ENCODE measurements at places on chromosomes 1 and 21.

GRCh38 chr1:200180821-200181220, 153.3 kb downstream of the NR5A2 start:
- peak; percentile 63 for DNase-seq

DNA sequence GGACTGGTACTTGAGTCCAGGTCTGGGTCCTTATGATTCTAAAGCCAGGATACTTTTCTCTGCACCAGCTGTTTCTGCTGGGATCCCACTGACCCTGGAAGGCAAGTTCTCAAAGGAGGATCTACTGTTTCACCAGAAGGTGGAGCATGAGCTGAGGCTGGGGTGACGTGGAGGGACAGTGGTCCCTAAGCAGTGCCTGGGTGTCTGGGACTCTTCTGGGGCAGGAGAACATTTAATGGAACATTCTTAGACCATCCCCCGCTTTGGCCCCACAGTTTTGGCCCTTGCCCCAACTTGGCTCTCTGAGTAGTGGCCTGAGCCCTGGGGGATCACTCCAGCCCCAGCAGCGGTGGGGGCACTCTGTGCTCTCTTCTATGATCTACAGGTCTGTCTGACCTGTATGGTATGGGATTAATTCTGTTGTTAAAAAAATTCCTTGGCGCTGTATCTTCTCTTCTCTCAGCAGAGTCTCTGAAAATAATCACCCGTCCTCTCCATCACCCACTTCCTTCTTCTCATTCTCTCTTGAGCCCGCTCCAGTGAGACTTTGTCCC, 60.3 kb upstream of the CSF3R start:
- DNase-seq = no peak

DNA sequence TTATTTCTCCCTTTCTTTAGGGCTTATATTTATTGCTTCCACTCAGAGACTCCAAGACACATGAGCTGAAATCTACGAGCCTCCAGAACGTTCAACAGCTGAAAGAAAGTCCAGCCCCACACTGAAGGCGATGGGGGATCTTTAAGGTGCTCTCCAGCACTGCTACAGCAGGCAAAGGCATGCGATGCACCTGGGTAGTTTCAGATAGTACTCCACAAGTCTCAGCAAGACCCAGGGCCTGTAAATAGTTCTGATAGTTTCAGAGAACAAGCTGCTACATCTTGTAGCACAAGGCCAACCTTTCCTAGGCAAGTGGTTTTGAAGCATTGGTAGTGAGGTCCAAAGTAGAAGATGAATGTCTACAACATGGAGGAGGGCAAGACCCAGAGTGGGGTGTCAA, 2.2 kb upstream of the HSD3B1 start:
- no peak for DNase-seq

DNA sequence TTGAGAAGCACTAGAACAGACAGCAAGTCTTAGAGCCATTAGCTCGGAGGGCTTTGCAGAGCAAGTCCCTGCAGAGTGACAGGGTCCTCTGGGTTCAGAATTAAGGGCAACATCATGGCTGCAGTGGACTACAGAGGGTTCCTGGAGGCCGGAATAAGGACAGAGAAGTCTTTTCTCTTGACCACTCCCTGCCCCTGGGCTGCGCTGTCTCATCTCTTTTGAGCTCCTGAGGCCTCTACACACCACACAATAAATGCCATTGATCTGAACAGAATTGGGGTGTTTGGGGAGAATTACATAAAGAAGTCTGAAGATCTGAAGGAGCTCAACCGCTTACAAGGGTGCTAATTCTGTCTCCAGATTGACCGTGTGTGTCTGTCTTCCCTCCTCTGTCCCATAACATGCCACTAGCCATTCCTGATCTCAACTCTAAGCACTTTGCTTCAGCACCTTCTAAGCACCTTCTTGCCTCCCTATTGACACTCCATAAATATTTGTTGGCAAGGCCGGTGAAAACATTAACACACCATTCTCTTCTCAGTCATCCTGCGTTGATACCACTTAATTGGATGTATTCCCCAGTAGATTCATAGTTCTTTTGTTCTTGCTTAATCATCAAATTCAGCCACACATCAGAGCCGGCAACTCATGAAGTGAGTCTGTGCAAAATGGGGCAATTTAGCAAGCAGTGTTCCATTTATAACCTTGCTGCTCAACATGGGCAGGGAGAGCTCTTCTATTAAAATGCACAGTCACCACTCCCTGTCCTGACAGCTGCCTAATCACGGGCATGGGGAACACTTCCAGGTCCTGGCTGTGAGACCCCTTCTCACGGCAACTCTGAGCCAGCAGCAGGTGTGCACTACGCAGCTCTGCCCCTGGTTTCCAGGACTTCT, 49.7 kb downstream of the NMNAT2 start:
- no peak for DNase-seq

- DNase-seq = no peak
Measured at GRCh38 chr1:84090447-84091245, 53.4 kb upstream of the PRKACB start.

GRCh38 chr21:43275421-43276211, 106.8 kb downstream of the CRYAA start:
- DNase-seq = no peak

DNA sequence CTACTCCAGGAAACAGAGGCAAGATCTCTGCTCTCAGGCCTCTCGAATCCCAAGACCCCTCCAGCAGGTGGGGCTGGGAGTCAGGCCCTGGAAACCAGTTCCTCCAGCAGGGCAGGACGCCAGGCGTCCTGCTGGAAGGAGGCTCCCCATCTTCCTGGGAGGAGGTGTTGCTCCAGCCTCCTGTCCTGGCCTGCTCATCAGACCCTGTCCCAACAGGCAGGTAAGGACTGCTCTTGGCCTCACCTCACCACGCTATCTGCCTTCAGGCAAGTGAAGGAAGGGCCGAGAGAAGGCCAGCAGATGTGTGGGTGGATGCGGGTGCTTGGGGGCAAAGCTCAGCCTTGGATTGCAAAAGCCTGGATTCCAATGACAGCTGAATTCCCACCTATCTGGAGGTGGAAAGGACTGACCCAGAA, 82.9 kb downstream of the SSBP3 start:
- DNase-seq = no peak

GRCh38 chr1:225446595-225446960, 18.7 kb upstream of the LBR start:
- no peak for DNase-seq

DNA sequence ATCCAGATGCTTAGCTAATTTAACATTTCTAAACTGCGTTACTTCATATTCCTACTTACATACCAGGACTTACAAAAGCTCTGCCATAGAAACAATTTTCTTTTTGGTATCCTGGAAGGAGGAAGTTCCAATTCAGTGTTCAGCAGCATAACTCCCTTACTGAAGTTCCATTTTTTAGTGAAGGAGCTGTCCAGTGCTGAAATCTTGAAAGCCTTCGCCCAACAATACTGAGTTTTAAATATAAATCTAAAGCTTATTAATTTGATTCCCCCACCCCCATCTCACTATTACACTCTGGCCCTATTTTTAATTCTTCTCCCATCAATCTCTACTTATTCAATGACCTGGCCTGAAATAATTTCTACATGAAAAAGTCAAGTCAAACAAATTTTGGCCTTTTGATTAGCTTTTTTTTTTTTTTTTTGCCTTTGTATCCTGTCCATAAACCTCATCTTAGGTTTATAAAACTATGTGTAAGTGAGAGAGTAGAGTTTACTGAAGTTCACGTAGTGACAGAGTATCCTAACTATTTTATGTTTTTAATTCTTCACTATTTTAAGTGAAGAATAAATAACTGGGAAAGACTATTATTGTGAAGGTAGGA, 323.0 kb upstream of the PLD5 start:
- no peak for DNase-seq

DNA sequence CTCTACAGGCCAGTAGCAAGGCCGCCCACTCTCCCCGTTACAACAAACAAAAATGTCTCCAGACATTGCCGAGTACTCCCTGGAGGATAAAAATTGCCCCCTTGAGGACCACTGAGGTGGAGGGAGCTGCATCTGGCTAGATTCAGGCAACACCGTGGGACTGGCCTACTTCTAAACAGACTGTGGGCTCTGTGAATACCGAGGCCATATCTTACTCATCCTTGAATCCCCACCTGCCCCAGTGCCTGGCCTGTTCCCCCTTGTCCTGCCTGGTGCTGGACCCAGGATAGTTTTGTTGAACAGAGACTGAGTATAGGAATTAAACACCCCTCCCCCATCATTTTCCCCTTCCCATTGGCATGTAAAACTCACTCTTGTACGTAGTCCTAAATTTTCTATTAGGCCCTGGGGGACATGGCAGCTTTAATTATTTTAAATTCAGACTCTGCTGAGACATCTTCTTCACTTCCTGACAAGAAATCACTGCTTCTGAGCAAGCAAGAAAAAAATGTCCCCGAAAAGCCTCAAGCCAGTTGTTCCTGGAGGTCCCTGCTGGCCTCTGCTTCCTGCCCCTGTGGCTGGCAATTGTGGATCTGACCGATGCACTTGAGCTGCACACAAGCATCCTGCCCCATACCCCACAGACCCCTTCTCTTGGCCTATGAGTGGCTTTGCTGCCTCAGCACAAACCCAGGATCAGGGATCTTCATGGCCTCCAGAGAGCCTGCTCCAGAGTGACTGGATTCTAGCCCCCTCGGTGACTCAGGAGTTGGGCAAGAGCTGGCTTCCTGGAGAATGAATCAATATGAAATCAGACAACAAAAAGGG, 111.0 kb downstream of the ACTL8 start:
- peak; percentile 92 for DNase-seq

DNA sequence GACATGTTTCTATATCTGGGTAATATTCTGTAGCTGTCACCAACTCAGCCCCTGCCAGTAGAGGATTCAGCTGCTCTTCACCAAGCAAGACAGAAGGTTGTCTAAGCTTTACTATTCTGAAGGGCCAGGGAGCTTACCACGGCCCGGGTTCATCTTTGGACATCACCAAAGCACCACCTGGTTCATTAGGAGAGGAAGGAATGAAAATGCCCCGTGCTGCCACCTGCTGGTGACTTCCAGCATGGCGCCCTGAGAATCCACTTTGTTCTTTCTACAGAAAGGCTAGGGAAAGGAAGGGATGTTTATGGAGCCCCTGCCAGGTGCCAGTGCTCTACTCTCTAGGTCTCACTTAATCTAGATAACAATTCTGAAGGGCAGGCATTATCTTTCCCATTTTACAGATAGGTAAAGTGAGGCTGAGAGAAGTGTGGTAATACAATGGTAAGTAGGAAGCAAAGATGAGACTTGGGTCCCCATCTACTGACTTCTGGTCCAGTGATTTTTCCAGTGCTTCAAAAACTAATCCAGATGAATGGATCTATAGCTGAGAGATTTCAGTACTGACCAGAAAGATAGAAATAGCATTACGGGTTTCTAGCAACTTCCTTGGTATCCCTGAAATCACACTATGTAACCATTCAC, 79.5 kb downstream of the BEND5 start:
- DNase-seq = peak; percentile 16

GRCh38 chr21:33136847-33137502, 67.0 kb downstream of the OLIG1 start:
- no peak for DNase-seq

GRCh38 chr21:17688912-17689874, 76.5 kb upstream of the BTG3 start:
- DNase-seq = no peak

- DNase-seq = no peak
Measured at GRCh38 chr1:23784846-23785245, 6.1 kb upstream of the LYPLA2 start.

GRCh38 chr1:232459087-232459486, 170.8 kb downstream of the SIPA1L2 start:
- no peak for DNase-seq

DNA sequence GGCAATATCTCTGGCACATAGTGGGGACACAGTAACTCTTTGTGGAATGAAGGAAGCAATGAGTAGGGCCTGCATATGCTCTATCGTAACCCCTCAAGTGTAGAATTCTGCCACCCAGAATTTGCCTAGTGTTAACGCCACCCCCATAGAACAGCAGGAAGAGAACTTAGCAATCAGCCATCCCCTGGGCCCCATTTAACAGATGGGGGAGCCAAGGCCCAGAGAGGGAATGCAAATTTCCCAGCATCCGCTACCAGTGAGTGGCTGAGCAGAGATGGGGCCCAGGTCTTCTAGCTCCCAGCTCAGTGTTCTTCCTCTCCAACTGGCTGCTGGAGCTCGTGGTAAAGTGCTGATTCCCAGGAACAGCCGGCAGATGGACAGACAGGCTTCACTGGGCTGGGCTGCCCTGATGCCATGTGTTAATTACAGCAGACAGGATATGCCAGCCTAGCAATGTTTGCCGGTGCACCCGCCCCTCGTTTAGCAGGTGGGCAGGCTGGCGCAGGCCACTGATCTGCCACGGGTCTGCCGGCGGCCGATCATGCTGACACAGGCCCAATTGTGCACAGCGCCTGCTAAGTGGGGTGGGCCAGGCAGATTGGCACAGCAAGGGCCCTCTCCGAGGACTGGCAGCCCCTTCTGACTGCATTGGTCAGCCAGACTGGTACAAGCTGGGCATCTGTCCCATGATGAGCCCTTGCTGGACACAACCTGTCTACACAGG, 171.9 kb downstream of the IGSF21 start:
- DNase-seq = no peak

DNA sequence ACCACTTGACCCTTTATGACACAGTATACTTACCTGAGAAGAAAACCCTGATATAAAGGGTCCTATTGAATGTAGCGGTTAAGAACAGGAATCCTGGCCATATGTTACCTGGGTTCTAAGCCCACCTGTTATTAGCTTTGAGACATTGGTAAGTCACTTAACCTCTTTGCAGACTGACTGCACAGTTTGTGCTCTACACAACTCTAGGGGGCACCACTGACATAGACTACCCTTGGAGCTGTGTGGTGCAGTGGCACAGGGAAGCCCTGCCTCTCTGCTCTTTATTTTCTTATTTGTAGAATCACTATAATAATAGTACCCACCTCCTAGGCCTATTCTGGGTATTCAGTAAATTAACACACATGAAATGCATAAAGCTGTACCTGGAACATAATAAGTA, 165.6 kb downstream of the C1orf94 start:
- DNase-seq = no peak

DNA sequence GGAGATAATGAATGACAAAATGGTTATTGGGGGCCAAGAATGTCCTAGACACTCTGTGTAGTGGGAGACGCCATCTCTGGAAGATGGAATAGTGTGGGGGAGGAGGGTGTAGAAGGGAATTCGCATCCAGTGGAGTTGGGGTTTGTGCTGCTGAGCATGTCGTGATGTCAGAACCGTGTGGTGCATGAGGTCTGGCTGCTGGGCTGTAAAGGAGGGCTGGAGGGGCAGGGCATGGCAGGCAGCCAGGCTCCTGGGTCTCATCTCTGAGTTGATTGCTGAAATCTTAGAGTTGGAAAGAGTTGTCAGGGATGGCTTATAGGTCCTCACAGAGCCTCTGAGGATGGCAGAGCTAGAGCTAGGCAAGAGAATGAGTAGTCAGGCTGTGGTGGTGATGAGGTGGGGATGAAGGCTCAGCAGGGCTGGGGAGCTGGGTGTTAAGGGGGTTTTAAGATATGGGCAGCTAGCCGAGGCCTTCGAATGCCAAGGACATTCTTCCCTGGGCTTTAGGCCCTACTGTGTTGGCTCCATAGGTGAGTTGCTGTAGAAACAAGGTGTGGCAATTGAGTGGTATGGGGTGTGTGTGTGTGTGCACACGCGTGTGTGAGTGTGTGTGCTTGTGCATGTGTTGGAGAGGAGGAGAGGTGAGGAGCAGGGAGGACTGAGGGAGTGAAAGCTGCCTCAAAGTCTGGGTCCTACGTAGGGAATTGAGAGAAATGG, 1.9 kb downstream of the PPFIA4 start:
- no peak for DNase-seq

- peak; percentile 78 for DNase-seq
Measured at GRCh38 chr21:29523646-29524045, 224.9 kb downstream of the BACH1 start.

All from AG10803 (cell line).